ENCODE measurements at places on chromosomes 12 and 14. TPM values are rescaled to one million over a fixed set of nuclear protein-coding genes. Genes with fewer than 3 reads are reported as not detected.

Gene EEF1AKMT3
- 7.3 TPM for total RNA-seq

DNA sequence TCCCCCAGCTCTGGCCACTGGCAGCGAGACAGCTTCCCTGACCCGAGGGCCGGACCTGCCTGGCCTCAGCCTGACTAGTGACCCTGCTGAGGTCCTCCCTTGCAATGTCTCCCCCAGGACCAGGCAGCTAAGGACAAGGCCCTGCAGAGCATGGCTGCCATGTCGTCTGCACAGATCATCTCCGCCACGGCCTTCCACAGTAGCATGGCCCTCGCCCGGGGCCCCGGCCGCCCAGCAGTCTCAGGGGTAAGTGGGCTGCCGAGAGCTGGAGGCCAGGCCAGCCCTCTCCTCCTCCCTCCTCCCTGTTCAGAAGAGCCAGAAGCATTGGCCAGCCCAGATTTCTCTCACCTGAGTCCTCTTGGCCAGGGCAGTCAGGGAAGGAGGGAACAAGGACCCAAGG lies 58.1 kb downstream of the TEAD4 start:
- DNase-seq: no peak

Gene WIF1
- not detected for total RNA-seq

DNA sequence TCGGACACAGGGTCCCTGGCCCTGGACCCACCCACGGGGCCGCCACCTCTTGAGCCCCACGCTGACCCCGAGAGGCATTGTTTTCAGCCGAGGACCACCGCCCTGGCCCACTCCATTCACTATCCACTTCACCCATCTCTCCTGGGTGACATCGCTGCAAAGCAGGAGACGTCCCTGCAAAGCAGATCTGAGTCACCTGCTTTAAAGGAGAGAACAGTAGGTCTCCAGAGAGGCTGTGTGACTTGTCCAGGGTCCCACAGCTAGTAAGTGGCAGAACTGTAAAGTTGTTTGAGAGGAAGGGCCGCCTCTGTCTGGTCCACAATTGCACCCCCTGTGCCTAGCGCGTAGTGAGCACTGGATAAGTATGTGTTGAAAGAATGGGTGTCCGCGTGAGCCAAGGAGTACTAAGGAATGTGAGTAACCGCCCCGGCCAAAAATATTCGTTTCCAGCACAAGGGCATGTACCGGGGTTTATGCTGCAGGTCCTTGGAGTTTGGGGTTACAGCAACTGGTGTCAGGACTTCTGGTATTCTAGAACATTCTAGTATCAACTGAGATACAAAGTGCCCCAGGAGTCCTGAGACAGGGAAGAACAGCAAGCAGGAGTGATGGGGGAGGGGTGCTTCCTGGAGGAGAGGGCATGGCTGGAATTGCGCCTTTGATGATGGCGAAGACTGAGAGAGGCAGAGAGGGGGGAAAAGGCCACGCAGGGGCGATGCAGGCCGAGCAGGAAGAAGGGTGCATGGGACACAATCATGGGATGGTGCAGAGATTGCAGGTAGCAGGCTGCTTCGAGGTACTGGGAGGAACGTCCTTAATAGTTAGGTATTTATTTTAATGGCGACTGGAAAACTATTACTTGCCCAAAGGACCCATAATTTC lies 91.1 kb downstream of the SCARB1 start:
- DNase-seq: no peak

DNA sequence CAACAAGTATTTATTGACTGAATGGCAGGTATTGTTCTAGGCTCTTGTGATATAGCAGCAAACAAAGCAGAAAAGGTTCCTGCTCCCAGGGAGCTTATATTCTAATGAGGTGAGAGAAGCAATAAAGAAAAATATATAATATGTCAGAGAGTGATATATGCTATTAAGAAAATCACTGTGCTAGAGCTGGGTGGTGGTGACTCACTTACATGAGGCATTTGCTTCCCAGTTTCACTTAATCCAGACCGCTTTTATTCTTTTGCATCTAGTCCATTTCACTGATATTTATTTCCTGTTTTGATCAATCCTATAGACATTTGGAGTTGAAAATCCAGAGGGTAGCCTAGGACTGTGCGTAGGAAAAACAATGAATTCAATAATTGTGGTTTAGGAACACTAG lies 17.5 kb downstream of the TRHDE start:
- DNase-seq: no peak

Gene INHBE
- total RNA-seq: 8.7 TPM

Gene MYL6B
- total RNA-seq: 95.2 TPM

- no peak for DNase-seq
Observed at GRCh38 chr12:118645219-118645618, 268.9 kb downstream of the SUDS3 start.

Gene LYZ
- total RNA-seq: 0.07 TPM

DNA sequence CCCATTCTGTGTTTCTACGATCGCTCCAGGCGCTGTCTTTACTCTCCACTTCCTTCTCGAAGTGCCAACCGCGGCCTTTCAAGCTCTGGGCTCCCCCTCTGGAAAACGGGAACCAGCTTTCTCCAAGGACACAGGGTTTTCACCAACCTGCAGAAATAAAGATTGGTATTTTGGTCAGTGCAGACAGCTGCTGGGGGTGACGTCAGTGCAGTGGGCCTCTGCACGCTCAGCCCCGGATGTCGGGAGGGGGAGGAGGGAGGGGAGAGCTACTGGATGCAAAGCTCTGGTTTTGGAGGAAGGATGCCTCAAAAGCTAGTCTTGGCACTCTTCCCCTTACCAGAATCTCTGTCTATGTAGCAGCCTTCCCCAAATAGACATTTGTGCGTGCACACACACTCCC lies 19.9 kb downstream of the HRK start:
- no peak for DNase-seq

DNA sequence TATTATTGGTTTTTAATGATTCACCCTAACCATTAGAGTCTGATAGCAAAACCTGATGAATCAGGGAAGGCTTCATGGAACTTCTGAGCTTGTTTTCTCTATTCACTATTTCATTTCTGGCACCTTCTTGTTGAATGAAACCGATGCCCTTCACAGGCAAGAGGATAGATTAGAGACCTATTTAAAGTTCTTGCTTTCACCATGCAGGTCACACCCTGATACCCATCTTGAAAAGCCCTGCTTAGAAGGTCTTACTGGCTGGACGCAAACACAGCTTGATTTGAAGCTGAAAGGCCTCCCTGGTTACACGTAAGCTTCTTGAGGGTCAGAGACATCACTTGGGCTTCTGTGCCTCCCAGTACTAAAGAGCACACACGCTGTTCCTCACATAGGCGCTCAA lies 29.2 kb downstream of the TMEM229B start:
- DNase-seq: no peak

DNA sequence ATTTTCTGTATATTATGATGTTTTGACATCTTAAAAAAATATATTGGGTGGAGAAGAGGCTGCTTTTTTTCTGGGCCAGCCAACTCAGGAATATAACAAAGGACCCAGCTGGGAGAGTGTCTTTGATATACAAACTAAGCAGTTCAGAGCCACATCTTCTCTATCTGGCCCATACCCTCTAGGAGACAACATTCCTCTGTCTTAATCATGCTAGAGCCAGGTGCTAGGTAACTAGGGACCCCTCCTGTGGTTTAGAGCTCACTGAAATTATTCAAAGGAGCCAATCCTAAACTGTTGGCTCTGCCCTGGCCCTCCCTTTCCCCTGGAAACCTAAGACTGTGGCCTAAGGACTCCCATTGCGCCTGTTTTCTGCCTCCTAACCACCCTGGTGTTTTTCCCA lies 193.1 kb upstream of the DIO2 start:
- DNase-seq: no peak

GRCh38 chr14:52850451-52850909 lies 59.1 kb upstream of the GNPNAT1 start:
- DNase-seq: no peak

Gene NXPH4
- total RNA-seq: 5.9 TPM

Gene RHOJ
- total RNA-seq: 0.54 TPM

DNA sequence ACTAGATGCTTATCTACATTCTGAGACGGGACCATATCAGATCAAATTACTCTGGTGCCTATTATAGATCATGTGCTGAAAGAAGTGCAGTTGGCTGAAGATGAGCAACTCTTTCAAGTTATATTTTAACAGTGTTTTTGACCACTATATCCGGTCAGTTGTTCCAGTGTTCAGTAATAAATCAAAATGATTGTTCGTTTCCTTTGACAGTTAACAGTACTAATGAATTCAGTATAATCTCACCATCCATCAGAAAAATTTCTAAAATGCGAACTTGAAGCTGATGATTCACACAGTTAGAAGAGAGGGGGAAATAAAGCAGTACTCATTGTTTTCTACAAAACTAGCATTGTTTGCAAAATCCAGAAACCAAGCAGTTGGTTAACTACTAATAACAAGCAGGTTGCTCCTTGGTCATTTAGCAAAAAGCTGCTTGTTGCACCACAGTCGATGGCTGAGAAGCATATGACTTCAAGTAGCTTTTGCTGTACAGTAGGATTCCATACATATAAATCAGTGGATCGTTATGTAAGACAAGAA lies 2.3 kb downstream of the RPS6KA5 start:
- peak; percentile 43 for DNase-seq

Gene OR4K14
- total RNA-seq: not detected

Gene PNP
- 98.0 TPM for total RNA-seq

DNA sequence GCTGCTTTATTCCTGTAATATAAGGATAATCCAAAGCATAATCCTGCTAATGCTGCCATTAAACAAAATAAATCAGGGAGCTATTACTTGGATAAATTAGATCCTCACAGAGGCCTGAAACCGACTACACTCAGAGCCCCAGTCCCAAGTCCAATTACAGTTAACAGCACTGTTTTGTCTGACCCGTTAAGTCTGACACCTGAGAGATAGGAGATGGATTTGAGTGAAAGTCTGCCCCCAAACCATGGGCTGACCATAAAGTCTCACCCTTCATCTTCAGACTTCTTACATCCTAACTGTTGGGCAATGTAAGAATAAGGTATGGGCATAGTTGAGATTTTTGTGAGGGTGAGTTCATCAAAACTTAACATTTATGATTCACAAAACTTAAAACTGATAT lies 181.7 kb downstream of the PLCZ1 start:
- no peak for DNase-seq

DNA sequence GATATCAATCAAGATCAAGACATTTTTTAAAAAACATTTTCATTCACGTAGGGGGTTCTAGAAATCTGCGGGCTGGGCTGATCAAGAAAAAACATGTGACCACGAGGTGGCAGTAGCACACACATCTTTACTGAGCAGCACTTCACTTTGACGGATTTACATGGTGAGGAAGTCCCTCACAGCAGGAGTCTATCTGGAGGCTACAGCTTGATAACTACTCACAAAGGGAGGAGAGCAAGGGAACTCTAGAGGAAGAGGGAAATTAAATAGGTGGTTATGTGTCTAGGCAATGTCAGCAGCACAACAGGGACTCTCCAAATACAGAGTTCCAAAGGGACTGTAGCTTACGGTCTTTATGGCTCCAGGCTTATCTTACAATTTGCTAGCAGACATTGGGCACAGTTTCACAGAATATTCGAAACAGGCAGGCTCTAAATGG lies 248.1 kb downstream of the DPY19L2 start:
- DNase-seq: no peak

Gene KLHL33
- 0.08 TPM for total RNA-seq

- DNase-seq: no peak
Observed at GRCh38 chr12:103207936-103208335, 250.5 kb downstream of the ASCL1 start.

Gene TFCP2
- 19.1 TPM for total RNA-seq
